ENCODE measurements at places on chromosomes 7 and 10.

DNA sequence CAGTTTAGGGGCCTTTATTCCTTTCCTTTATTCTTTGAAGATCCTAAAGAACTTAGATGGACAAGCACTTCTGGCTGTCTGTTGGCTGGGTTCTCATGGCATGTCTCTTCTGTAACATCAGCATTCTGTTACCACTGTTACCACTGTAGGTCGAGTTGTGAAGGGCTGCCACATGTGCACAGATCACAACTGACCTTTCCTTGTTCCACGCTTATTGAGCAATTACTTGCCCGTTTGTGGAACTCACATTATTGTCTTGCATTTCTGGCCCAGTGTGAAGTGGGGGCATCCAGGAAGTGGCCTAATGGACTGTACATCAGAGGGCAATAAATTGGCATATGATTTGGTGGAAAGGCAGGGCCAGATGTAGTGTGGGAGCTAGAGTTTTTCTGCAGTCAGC is 23.7 kb downstream of the GBF1 start:
- no peak for DNase-seq

DNA sequence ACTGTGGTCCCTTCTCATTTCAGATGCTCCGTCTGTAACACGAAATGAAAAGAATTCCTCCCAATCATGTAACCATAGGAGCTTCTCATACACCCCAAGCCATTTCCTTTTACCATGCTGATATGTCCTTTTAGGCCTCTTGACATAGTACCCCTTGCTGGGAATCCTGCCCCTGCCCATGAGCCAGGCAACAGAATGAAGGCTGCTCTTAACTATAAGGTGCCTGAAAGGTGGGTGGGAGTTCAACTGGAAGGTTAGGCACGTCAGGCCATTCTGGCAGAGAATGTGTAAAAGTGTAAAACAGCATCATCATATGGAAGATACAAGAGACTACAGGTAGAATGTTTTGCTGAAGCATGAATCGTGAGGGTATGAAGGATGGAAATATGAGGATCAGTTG is 22.5 kb downstream of the IL2RA start:
- no peak for DNase-seq

- no peak for DNase-seq
Measured at GRCh38 chr7:32941181-32941580, 16.1 kb upstream of the FKBP9 start.

- no peak for DNase-seq
Measured at GRCh38 chr7:91527460-91527859, 263.2 kb downstream of the FZD1 start.

DNA sequence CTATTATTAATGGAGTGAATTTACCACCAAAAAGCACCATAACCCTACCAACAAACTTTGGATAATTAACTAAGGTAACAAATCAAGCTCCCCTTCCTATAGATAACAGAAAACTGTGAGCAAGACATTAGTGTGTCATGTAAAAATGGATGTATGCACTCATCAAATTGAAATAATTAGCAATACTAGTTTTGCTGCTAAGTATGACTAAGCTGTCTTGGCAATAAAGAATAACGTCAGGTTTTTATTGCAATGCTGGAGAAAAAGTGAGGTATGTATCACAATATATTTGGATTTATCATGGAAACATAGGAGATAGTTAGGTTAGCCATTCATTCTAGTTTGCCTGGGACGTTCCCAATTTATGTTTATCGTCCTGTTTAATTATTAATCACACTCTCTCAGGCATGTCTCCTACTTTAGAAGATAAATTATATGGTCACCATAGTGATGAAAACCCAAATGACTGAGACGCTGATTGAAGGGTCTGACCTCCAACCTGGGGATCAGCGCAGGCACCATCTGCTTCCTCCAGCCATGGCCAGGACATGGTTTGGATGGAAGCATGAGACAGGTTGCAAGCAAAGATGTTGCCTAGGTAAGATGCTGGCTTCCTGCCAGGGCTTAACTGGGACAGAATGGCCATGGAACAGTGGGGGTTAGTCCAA is 125.6 kb downstream of the FANK1 start:
- no peak for DNase-seq

DNA sequence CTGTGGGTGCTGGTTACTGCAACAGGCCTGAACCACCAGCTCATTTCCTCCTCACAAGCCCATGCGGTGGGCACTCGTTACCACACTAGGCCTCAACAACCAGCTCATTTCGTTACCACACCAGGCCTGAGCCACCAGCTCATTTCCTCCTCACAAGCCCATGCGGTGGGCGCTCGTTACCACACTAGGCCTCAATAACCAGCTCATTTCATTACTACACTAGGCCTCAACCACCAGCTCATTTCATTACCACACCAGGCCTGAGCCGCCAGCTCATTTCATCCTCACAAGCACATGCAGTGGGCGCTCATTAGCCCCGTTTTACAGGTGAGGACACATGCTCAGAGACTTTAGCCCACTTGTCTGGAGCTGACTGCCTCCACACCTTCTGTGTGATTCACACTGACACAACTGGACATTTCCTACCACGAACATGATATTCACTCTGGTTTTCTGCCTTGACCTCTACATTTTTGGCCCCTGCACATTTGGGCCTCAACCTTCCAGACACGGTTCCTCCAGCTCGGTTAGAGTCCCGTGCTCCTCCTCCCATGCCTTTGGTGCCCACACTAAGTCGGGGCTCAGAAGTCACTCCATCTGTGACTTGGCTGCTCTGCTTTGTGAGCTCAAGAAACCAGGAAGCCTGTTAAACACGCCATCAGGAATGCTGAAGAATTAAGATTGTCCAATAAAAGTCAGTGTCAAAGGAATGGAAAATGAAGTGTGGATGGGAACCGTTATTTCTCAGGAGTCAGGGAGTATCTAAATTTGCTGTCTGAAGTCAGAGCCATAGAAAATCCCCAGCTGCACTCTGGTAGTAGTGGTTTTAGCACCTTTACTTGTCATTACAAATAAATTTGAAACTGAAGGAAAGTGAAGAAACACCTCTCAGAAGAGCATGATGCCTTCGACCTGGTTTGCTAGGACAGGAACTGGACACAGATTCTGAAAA is 55.8 kb upstream of the LANCL2 start:
- no peak for DNase-seq

DNA sequence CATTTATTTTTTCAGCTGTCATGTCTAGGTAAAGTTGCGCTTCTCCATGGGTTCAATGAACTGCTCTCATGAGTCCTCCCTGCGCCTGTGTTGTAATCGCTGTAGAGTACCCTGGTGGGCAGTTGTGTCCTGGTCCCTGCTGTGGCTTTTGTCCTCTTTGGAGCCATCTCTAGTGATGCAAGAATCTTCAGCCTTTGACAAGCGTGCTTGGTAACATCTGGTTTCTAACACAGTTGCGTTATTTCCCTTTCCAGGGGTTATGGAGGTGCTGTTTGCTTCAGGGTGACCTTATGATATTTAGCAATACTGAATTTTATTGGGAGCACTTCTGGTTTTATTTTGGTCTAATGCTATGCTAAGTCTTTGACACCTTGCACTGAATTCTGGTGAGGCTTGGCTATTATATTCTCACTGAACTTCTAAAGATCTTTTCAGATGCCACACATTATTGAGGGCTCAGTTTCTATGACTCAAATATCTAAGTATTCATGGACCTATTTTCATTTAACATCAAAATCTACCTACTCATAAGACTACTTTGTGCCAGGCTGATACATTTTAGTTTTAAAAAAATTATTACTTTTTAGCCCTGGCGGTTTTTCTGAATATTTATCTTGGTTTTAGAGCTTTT is 88.6 kb downstream of the FANK1 start:
- DNase-seq: no peak

DNA sequence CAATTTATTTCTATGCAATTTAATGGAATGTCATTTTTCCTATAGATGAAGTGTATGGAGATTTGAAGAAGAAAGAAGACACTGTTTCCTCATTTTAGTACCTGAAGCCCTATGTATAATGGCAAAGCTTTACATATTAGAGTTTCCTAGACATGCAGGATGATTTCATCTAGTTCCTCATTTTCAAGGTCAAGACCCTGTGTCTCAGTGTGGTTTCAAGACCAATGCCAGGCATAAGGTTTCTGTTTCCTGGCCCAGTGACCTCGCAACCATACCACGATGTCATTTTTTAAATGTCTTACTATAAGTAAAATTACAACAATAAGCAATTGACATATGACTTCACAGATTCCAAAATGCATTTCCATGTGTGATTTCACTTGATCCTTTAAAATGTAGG is 336.5 kb upstream of the PRKCQ start:
- DNase-seq: no peak

GRCh38 chr10:56449770-56450169 is 88.7 kb upstream of the ZWINT start:
- DNase-seq: no peak

- no peak for DNase-seq
Measured at GRCh38 chr10:69952821-69953221, 99.8 kb upstream of the MACROH2A2 start.

- no peak for DNase-seq
Measured at GRCh38 chr10:117366741-117367140, 8.5 kb downstream of the PDZD8 start.

- DNase-seq: no peak
Measured at GRCh38 chr10:122852261-122852660, 6.6 kb upstream of the CUZD1 start.

DNA sequence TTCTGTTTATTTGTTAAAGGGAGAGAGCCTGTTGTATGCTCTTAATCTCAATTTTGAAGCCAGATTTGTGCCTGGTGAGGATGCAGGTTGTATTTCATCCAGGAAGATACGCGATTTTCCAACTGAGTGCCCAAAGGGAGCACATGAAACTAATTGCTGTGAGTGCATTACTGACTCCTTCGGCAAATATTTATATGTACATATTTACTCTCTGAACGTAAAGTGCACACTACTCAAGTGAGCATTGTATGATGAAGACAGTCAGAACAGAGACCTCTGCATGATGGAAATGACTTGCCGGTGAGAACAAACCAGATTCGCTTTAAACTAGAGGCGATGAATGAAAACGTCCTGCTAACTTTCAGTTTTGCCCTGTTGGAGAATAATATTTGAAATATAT is 130.1 kb downstream of the MALRD1 start:
- no peak for DNase-seq

- no peak for DNase-seq
Measured at GRCh38 chr10:69217119-69217754, 2.9 kb upstream of the HKDC1 start.

DNA sequence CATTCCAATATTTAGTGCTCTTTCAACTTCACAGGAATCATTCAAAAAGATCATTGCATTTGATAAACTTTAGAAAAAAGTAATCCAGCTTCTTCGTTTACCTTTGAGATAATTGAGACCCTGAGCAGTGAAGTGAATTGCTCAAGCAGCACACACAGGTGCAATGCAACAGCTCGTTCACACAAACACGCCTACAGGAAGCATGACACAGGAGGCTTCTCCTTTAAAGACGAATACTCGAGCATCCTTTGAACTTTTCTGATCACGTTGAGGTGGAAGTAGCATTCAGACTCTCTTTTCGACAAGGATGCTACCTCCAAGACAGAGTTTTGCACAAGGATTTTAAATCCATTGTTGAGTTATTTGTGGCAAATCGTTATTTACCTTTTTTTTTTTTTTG is 18.0 kb upstream of the RSU1 start:
- no peak for DNase-seq

DNA sequence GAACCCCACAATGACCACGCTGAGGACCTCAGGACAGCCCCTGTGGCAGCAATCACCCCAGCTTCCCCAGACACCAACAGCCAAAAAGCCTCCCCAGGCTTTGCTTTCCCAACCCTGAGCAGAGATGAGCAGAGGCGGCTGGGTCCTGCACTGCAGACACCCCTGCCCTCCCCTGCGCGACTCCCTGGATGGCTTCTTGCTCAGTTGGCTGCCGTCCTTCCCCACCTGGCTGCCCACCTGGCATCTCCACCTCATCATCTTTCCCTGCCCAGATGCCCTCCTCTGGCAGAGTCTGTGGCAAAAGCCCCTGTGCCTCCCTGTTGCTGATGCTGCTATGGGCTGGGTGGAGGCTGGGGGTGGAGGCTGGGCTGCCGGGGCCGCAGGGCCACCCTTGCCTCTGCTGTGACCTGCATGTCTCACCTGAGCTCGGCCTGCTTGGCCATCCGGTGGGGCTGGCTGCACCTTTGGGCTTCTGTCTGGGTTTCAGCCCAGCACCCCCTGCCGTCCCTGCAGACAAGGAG is 567.7 kb downstream of the TCERG1L start:
- no peak for DNase-seq

DNA sequence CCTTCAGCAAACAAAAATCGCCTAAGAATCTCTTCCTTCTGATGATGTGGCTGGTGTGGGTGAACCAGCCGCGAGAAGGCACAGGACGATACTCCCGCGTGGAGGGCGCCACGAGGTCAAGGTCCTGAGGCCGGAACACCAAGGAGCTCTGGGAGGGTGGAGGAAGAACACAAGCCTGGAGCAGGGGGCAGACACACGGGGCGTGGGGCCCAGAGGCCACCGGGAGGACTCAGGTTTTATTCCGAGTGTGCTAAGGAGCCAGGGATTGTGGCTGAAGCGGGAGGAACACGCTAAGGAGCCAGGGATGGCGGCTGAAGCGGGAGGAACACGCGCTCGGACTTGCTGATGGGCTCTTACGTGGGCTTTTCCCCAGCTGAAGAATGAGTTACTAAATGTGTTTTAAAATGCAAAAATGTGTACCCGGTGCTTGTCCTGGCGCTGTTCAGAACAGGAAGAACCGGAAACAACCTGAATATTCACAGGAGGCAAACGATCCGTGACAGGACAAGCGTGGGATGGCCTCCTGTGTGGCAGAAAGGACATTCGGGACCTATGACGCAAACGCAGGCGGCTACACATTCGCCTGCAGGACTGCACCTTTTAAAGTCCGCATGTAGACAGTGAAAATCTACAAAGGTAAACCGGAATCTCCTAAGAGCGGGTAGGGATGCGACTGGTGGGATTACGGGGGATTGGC is 64.0 kb downstream of the MAD1L1 start:
- DNase-seq: no peak

GRCh38 chr10:9561821-9562505 is 1455.7 kb upstream of the CELF2 start:
- no peak for DNase-seq

DNA sequence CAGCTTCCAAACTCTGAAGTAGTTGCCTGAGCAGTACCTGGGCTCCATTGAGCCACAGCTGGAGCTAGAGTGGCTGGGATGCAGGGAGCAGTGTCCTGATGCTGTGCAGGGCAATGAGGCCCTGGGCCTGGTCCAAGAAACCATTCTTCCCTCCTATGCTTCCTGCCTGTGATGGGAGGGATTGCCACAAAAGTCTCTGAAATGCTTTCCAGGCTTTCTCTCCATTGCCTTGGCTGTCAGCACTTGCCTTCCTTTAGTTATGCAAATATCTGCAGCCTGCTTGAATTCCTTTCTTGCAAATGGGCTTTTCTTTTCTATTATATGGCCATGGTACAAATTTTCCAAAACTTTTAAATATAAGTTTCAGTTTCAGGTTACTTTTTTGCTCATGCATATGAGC is 972.2 kb upstream of the MBL2 start:
- peak; percentile 11 for DNase-seq

- DNase-seq: no peak
Measured at GRCh38 chr10:42963312-42963711, 113.6 kb upstream of the RET start.

DNA sequence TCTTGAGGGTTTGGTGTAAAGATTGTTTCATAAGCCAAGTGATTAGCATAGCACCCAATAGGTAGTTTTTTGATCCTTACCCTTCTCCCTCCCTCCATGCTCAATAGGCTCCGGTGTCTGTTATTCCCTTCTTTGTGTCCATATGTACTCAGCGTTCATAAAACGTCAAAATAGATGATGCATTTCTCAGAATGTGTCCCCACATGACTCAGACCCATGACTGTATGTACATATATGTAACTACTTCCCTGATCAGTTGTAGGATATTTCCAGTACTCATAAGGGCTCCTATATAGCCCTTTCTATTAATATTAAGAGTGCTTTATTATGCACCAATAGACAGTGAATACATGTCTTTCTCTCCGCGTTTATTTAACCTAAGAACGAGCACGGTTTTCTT is 466.9 kb downstream of the KIF20B start:
- no peak for DNase-seq
